ENCODE measurements at places on chromosomes 1 and 21.

GRCh38 chr1:150809651-150810050 is 1.6 kb upstream of the CTSK start:
- no peak for DNase-seq

DNA sequence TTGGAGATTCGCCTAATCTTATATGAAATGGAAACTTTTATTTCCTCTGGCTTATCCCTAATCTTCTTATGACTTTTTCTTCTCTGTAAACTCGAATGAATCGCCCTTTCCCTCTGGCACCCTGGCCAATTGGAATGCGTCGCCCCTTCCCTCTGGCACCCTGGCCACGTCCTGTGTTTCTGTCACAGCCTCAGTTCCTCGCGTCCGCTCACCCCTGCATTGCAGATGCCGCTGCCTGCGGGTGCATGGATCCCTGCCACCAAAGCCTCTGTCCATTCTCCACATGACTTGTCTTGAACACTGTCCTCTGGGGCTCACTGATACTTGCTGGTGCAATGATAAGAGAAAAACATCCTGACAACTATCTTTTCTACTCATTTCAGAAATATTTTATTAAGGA is 104.6 kb downstream of the ADARB1 start:
- DNase-seq = no peak

DNA sequence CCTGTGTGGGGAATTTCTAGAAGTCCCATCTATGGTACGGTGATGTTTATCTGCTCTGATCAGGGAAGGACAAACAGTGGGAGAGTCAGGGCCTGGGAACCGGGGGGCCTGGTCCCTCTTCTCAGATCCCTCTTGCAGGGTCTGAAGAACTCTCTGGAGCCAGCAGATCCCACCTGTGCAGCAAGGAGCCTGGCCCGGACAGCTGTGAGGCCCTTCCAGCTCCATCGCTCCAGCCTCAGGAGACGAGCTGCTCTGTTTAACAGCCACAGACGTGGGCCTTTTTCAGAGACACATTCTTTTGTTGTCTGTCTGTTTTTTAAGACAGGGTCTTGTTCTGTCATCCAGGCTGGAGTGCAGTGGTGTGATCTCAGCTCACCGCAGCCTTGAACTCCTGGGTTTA is 14.5 kb downstream of the C1orf174 start:
- DNase-seq = no peak

DNA sequence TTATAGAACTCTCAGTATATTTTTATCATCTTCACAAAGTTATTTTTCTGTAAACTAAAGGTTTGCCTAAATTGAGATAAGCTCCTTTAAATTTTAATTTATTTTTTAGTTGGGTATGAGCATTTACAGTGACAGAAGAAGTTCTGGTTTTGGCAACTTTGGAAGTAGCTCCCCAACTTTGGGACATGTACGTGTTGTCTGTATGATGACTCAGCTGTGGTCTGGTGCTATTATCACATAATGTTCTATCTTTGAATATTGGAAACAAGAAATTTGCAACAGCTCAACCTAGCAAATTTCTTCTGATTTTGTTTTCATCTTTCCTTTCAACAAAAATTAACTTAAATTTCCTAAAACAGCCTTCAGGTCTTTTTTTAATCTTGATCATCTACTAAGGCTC is 46.6 kb upstream of the C1orf105 start:
- DNase-seq = no peak

DNA sequence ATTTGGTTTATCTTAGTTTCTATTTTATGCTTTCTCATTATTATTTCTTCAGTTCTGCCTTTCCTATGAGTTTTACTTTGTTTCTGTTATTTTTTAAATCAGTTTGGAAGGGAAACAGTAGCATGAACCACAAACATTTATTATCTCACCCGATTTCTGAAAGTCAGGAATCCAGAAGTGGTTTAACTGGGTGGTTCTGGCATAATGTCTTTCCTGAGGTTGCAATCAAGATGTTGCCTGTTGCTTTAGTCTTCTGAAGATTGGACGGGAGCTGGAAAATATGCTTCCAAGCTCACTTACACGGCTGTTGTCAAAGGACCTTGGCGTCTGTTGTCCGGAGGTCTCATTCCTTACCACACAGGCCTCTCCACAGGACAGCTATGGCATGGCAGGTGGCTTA is 50.4 kb downstream of the SNRPE start:
- no peak for DNase-seq

DNA sequence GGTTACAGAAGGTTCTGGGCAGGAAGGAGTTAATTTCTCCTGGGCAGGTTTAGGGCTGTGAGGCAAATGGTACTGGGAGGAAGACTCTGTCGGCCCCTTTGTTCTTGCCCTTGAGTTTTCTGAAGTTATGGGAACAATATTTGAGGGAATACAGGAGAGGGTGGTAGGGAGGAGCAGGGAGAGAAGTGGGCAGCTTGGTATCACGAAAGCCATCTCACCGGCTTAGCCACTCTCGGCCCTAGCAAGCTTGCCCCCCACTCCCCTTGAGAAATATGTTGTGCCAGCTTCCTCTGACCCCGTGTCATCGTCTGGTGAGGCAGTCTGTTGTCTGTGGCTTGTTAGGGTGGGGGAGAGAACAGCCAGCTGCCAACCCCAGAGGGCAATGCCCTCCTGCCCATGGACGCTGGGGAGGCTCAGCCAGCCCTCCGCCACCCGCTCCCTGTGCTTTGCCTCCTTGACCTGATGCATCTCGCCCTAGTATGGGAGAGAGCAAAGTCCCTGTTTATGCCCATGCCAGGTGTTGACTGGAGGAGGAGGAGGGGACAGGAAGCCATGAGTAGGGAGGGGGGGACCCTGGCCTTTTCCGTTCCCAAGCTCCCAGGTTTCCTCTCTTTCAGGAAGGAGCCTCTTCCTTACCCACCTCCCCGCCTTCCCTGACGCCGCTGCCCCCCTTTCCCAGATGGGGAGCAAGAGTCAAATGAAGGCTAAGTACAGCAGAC is 1.2 kb downstream of the EFNA1 start:
- no peak for DNase-seq

DNA sequence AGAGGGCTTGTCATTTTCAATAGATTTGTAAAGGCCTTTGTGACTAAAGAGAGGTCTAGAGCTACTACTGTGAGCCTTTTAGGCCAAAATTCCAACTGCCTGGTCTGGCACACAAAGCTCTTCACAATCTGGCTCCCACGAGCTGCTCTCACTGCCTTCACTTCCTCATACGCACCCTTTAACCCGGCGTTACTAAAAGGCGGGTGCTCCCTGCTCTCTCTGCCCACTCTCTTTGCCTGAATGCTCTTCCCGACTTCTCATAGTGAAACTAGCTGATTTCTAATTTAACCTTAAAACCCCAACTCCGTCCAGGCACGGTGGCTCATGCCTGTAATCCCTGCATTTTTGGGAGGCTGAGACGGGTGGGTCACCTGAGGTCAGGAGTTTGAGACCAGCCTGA is 14.2 kb downstream of the BSDC1 start:
- no peak for DNase-seq

GRCh38 chr1:246128494-246129069 is 378.5 kb downstream of the SMYD3 start:
- DNase-seq = no peak

GRCh38 chr1:198776602-198777029 is 137.8 kb downstream of the PTPRC start:
- DNase-seq = no peak

DNA sequence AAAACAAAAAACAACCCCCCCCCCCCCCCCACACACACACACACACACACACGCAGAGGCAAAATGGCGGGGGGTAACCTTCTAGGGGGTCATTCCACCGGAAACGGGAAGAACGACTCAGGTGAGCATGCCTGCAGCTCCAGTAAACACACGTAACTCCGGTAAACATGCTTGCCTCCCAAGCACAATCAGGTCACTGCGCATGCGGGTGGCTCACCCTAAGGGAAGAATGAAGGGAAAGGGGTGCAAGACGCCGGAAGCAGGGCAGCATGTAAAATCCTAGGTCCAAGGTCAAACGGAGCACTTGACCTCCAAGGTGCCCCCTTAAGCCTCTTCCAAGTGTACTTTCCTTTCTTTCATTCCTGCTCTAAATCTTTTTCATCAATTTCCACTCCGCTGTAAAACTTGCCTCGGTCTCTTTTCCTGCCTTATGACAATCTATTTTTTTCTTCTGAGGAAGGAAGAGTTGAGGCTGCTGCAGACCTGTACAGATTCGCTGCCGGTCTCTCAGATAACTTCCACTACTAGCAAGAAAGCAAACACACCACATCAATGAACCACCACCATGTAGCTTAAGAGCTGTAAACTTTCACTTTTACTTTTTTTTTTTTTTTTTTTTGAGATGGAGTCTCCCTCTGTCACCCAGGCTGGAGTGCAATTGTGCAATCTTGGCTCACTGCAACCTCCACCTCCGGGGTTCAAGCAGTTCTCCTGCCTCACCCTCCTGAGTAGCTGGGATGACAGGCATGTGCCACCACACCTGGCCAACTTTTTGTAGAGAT is 21.0 kb upstream of the CBR3 start:
- DNase-seq = no peak

GRCh38 chr1:198845271-198845670 is 206.4 kb downstream of the PTPRC start:
- no peak for DNase-seq

DNA sequence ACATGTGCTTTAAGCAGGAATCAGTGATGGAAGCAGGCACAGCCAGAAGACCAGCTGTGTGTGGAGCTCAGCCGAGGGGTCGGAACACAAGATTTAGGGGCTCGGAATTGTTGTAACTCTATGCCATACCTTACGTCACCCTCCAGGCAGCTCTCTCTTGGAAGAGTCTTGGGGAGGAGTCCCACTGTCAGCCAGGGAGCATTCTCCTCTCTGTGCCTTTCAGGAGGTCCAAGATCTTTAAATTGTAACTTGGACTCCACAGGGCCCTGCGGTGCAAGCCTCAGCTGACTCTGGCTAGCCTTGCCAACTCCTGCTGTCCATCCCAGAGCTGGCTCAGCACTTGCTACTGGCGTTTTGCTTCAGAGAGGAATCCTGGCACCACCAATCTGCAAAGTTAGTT is 26.4 kb upstream of the ROR1 start:
- DNase-seq = no peak

DNA sequence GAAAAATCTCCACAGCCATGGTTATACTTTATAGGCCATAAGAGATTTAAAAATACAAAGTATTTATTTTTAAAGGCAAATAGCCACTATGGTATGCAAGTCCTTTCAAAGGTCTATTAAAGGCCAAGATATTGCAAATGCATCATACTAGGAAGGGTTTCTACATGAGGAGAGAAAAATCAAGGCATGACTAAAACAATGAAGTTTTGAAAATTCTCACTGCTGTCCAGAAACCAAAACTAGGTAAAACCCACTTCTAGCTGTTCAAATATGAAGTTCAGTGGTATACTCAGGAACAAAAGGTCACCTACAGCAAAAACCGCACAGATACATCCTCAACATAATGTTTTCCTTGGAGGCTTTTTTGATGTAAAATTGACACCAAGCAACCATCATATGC is 75.0 kb downstream of the EPS15 start:
- DNase-seq = no peak

- DNase-seq = no peak
Measured at GRCh38 chr1:189681252-189681919, 796.3 kb downstream of the BRINP3 start.

GRCh38 chr1:54474310-54475251 is 68.4 kb upstream of the SSBP3 start:
- no peak for DNase-seq

GRCh38 chr1:175129644-175129996 is 62.0 kb downstream of the TNN start:
- DNase-seq = no peak

GRCh38 chr21:20570824-20571232 is 427.4 kb upstream of the NCAM2 start:
- DNase-seq = no peak

DNA sequence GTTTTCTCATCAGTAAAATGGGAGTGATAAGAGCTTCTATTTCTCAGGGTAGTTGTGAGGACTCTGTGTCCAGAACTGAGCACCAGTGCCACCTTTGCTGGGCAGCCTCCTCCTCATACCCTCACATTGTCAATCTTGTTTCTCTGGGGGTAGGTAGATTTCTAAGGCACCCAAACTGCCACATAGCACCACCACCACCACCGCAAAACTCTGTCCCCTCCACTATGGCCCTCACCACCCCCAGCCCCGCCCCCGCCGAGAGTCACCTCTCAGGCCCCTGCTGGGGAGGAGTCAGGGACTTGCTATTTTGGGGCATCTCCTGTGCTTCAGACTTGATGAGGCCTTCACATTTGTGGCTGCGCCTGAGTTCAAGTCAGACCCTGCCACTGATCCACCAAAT is 549.2 kb downstream of the PTPRU start:
- no peak for DNase-seq

DNA sequence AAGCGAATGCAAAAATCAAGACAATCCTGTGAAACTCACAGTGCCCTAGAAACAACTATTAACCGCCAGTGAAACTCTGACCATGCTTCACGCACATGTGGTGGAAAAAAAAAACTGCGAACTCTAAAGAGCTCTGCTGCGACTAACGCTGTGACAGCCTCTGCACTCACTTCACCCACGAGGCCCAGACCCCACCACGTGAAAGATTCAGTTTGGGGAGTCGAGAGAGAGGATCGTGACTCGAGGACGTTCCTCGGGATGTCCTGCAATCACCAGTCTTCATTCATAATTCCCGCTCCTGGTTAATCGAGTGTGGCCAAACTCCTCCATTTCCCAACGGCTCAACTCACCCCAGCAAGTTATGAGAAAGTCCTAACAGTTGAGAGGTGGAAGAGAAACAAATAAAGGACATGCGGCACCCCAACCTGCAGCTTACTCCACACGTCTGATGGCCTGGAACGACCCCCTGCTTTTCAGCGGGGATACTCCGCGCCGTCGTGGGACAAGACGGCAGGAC is 1.1 kb downstream of the SERBP1 start:
- DNase-seq = no peak

GRCh38 chr1:6535214-6535613 is 19.1 kb downstream of the NOL9 start:
- no peak for DNase-seq

DNA sequence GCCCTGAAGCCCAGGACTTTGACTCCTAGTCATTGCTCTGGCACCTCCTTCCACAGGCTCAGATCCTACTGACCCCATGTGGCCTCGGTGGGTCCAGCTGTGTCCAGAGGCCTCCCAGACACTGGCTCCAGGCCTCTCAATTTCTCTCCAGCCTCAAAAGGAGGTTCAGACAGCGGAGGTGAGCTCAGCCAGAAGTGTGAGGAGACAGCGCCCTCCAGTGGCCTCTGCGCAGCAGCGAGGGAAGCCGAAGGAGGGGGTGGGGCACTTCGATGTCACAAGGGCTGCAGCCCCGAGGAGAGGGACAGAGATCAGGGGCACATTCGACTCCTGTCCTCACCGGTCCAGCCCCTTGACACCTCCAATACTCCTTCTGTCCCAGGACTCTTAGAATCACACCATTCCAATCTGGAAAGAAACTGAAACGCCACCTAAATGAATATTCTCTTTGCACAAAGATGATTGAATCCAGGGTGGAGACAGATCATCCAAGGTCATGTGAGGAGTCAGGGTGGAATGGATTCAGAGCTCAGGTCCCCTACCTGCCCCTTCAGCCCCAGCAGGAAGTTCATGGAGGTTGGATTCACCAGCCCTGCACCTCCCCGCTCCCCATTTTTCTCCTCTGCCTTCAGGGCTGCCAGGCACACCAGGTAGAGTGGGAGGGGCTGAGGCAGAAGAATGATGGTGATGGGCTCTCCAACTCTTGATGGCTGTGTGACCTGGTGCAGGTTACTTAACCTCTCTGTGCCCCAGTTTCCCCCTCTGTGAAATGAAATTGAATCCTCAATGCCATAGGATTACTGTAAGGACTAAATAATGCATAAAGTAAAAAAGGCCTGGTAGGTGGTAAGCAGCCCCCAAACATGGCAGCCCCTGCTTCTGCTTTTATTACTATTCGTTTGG is 34.8 kb upstream of the ZBTB40 start:
- DNase-seq = no peak

GRCh38 chr1:224170748-224171478 is 12.1 kb upstream of the DEGS1 start:
- DNase-seq = no peak
